ENCODE measurements at places on chromosomes 11 and 22.
A peak's percentile ranks its signal among the peaks of the same experiment; 100 is the strongest.

DNA sequence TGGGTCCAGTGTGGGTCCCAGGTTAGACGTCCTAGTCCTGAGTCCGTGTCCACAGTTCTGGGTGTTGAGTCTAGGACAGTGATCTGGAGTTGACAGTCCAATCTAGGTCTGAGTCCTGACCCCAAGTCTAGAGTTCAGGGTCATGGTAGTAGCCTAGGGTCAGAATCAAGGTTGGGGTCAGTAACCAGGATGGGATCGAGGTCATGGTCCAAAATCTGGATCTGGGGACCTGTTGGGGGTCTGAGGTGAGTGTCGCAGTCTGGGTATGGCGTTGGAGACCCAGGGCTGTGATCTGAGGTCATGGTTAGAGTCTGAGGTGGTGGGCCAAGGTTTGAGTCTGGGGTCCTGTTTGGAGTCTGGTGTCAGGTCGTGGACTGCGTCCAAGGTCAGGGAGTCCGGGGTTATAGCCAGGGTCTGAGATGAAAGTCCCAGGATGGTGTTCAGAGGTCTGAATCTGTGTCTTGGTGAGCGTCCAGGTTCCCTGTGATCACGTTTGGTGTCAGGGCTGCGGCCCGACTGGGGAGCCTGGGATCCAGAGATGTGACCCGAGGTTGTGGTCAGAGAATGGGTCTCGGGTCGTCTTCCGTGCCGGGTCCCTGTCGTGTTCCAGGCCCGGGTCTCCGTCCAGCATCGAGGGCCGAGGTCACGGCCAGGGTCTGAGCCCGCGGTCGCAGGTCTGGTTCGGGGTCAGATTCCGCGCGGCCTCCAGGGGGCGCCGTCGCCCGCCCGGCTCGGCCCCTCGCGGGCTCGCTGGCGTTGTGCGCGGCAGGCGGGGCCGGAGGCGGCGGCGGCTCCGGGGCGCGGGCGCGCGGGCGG lies 432 bp upstream of the GRK2 start:
- peak; percentile 67 for DNase-seq

DNA sequence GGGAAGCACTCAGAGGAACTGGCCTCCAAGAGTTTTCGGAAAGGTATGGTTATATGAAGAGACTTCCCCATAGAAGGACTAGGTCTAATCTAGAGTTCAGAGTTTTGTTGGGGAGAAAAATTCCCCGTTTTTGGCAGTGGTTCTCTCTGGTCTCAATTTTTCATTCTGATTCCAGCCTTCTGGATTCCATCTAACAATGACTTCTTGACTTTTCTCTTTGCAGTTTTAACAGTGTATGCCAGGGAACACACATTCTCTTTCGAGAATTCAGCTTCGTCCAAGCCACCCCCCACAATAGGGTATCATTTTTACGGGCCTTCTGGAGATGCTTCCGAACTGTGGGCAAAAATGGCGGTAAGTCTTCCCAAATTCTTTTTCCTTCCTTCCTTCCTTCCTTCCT lies 115.6 kb downstream of the CSTPP1 start:
- DNase-seq: no peak

- peak; percentile 20 for DNase-seq
Observed at GRCh38 chr11:125123947-125124617, 12.7 kb upstream of the TMEM218 start.

DNA sequence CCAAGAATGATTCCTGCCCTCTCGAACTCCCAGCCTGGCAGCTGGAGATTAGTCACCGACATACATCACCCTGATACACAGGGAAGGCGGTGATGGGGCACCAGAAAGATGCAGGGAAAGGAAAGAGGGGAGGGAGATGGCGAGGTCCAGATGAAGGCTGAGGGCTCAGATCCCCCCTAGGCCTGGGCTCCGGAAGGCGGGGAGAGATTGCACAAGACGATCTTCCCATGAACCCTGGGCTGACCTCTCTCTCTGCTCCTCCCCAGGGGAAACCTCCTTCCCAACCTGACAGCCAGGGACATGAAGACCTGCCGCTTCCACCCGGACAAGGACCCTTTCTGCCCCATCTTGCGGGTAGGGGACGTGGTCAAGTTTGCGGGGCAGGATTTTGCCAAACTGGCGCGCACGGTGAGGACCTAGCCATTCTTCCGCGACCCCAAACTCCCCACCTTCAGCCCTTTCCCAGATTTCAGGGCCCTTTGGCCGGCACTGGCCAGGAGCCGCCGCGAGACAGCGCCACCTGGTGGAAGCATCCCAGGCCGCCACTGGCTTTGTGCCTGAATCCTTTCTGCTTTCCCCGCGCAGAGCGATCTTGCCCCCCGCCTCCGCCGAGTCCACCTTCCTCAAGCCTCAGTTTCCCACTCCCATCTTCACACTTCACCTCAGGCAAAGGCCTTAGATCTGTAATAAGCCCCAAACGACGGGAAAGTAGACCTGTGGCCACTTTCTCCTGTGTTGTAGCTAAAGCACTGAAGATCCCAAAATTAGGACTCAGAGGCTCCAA lies 11.5 kb downstream of the P2RX3 start:
- DNase-seq: peak; percentile 44

GRCh38 chr22:23984430-23984829 lies 4.5 kb downstream of the GSTT2 start:
- no peak for DNase-seq

GRCh38 chr22:48742556-48743343 lies 1084.9 kb downstream of the BRD1 start:
- DNase-seq: no peak

DNA sequence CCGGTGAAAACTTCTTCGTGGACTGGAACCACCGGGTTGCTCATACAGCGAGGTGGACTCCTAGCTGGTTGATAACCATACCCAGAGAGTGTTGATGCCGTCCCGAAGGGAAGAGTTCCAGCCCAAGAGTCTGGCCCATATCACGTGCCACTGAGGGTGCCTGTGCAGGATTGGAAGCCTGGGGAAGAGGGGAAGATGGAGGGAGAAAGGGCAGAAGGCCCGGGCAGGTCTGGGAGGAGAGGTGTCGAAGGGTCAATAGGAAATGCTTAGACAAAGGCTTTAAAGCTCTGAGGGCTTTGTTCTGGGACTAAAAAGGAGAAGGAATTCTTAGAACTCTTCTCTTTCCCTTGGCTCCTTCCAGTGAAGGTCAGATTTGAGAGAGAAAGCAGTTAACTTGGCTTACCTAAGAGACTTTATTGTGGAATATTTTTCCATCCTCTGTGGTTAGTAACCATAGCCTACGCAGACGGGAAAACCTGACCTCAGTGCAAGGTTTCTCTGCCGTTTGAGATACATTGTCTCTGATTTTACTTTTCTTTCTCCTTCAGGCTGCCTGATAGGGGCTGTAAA lies 70.5 kb downstream of the JAM3 start:
- no peak for DNase-seq

GRCh38 chr11:78651923-78652842 lies 77.5 kb upstream of the NARS2 start:
- peak; percentile 35 for DNase-seq

- peak; percentile 51 for DNase-seq
Observed at GRCh38 chr11:44893846-44894617, 56.7 kb downstream of the TP53I11 start.

GRCh38 chr11:26632691-26633159 lies 60.7 kb upstream of the MUC15 start:
- no peak for DNase-seq

GRCh38 chr11:10918698-10919097 lies 60.8 kb upstream of the ZBED5 start:
- DNase-seq: no peak

- DNase-seq: no peak
Observed at GRCh38 chr11:87019613-87020271, 18.0 kb upstream of the TMEM135 start.

DNA sequence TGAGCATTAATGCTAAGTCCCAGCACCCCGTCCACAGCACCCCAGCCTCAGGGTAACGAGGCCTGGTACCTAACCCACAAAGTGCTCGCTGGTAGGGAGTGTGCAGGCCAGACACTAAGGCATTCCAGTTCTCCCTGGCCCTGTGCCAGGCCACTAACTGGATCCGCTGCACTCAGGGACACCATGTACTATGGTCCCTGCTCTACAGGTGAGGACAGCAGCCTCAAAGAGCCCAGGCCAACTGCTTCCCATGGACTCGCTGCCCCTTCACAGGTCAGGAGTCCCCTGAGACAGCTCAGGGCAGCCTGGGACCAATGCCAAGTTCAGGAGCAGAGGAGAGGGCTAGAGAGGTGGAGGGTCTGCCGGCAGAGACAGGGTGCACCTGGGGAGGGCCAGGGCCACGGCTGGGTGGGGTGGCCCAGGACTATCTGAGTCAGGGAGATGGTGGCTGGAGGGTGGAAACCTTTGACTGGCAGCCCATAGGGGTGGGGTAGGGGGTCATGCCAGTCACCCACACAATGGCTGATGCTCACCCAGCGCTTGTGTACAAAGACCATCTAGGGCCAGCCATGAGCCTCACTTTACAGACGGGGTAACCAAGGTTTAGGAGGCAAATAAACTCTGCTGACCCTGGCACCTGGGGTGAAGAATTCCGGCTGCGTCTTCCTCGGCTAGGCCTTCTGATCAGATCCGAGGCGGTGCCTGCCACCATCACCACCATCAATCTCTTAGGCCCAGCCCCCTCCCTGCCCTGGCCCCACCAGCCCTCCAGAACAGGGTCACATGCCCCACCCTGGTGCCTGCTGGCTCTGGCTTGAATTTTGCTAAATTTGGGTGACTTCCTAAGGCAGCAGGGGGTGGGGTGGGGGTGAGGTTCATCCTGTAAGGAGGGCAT lies 5.6 kb downstream of the OSBPL5 start:
- DNase-seq: no peak

- no peak for DNase-seq
Observed at GRCh38 chr11:130118165-130118564, 41.4 kb upstream of the ST14 start.

DNA sequence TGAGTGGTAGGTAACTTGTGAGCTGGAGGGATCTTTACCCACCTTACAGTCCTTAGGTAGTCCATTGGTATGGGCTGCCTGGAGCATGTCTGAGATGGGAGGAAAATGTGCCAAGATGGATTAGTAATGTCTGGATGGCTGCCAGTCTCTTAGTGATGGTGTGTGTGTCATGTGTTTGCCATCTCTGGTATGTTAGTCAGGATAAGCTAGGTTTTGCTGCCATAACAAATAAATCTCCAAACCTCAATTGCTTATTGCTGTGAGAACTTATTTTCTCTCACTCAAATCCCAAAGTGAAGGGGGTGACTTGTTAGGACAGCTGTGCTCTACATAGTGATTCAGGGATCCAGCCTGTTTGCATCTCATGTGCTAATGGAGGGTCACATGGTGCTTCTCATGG lies 40.9 kb upstream of the MYEOV start:
- DNase-seq: no peak
